ENCODE measurements at places on chromosomes 6 and 20. TPM values are rescaled to one million over a fixed set of nuclear protein-coding genes. Genes with fewer than 3 reads are reported as not detected.

GRCh38 chr20:60211618-60212463 lies 253.6 kb downstream of the CDH26 start:
- no peak overlapping the region for H3K27ac ChIP-seq
- no peak for DNase-seq
- H3K27me3 ChIP-seq = no peaks in the 10 kb centered on the region

The C20orf202 gene
- not detected for total RNA-seq

The FOXS1 gene
- not detected for total RNA-seq

The UST gene
- total RNA-seq = 11.4 TPM

Data from body of pancreas (tissue), 4 donors.